ENCODE measurements at places on chromosomes 1 and 21.
A peak's percentile ranks its signal among the peaks of the same experiment; 100 is the strongest.

GRCh38 chr1:163186862-163187261, 15.9 kb downstream of the RGS5 start:
- no peak for DNase-seq

- DNase-seq = peak; percentile 46
Measured at GRCh38 chr1:153525088-153525728, 10.6 kb downstream of the S100A6 start.

GRCh38 chr21:29639366-29640079, 300.3 kb downstream of the GRIK1 start:
- no peak for DNase-seq

DNA sequence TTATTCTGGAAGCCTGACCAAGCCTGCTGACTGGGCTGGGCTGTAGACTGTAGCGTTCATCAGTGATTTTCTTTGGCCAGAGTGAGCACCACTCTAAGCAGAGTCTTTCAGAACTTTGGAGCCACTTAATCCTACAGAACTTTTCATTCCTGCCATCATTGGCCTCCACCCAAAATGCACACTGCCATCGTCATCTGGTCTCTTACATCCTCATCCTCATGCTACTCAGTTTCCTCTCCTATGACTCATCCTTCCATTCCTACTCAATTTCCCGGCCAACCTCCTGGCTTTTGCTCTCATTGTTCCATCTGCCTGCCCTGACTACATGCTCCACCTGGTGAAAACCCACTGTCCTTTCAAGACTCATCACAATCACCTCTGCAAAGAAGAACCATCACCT, 233.8 kb upstream of the USP25 start:
- DNase-seq = peak; percentile 63

- no peak for DNase-seq
Measured at GRCh38 chr21:45893740-45894449, 87.7 kb upstream of the COL6A1 start.

DNA sequence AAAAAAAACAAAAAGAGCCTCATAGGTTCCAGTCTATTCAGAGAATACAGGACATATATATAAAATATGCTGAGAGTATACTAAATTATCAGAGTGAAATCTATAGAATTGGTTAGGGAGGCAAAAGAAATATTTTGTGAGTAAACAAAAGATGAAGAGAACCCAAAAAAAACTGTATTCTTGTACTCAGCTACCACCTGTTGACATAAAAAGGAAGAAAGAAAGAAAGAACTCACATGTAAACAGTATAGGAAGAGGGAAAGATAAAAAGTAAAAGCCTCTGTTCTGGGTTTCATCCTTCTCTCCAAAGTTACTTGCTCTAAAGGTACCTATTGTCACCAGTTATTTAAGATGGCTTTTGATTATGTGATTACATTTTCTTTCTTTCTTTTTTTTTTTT, 9.9 kb upstream of the BNIPL start:
- DNase-seq = no peak

- no peak for DNase-seq
Measured at GRCh38 chr1:66352792-66353191, 181.2 kb upstream of the SGIP1 start.

- no peak for DNase-seq
Measured at GRCh38 chr1:53116307-53116810, 26.1 kb downstream of the SLC1A7 start.

DNA sequence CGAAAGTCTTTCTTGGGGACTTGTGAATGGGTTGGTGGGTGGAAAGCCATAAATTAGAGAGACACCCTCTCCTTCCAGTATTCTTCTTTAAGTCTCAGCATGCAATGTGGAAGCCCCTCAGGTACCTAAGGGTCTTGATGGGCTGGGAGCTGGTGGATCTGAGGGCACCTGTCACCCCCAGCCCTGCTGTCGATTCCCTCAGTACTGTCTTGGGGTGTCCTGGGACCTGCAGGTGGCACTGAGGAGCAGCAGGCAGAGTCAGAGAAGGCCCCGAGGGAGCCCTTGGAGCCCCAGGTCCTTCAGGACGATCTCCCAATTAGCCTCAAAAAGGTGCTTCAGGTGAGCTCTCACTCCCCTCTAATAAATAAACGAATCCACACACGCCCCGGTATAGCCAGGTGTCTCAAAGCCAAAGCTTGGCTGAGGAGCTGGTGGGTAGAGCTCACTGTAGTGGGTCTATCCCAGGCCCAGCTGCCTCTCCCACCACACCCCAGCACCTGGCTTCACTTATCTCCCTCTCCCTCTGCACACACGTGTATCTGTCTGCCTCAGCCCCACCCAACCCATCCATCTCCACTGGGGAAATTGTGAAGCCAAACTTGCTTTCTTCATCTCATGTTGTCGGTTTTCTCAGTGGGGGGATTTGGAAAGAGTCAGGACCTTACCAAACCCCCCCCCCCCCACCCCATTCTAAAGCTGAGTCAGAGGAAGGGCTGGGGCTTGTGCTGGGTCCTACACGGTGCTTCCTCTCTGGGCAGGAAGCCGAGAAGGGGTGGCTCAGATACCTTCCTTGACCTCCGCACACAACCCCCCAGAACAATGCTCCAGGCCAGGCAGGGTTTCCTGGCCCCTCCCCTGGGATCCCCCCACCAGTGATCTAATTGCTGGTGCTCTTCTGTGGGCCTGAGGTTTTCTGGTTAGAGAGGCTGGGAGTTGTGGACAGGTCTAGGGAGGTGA, 1.6 kb downstream of the ADAM15 start:
- DNase-seq = peak; percentile 41

- no peak for DNase-seq
Measured at GRCh38 chr1:227785805-227786671, 29.4 kb upstream of the PRSS38 start.

DNA sequence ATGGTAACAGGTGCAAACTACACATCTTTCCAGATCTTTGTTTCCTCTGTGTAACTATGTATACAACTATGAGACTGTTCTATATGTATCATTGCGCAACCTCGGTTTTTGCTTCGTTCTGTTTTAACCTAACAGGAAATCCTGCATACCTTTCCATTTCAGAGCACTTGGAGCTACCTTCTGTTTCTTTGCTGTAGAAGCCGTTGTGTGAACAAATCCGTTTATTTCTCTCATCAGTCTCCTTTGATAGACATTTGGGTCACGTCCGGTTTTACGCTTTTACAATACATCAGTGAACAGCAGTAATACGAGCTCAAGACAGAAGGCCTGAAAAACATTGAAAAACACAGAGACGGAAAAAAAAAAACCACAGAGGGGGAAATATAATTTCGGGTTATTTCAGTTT, 10.5 kb downstream of the ATP5IF1 start:
- peak; percentile 67 for DNase-seq

DNA sequence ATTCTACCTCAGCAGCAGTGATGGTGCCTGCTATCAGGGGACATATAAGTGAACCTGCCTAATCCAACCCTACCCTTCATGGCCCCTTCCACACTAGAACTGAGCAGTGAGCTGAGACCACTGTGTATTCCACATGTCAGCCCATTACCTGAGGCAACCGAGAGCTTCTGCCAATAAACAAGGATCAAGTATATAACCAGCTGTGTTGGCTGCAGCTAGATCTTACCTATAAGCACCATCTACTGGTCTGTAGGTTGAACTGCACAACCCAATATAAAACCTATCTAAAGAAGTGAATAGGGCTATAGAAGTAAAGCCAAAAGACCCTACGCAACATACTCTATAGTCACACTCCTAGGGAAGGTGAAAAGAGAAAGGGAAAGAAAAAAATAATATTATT, 376.9 kb downstream of the HHIPL2 start:
- DNase-seq = peak; percentile 51

GRCh38 chr1:77279929-77280328, 1.9 kb upstream of the AK5 start:
- DNase-seq = no peak

DNA sequence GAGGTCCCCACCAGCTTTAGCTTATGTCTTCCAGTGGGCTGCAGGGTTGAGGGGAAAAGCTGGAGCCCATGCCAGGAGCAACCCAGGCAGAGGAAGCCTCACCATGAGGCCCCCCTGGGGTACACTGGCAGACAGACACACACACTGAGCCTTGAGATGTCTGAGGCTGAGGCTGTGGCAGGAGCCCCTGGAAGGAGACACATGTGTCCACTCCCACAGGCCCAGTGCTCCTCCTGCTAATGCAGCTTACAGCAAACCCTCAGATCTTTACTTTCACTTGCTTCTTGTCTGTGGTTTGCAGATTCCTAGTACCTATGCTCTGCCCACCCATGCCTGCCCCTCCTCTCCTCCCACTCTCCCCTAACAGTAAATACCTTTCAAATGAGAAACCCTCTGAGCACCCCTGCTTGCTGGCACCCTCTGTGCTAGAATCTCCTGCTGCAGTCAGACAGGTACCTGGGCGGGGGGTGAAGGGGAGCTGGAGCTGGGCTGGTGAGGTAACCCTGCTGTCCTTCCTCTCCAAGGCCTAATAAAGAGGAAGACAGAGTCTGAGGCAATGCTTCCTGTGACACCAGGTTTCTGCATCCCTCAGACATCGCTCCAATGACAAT, 63.4 kb upstream of the NEK2 start:
- peak; percentile 60 for DNase-seq

- no peak for DNase-seq
Measured at GRCh38 chr1:198493329-198493728, 47.2 kb downstream of the ATP6V1G3 start.

DNA sequence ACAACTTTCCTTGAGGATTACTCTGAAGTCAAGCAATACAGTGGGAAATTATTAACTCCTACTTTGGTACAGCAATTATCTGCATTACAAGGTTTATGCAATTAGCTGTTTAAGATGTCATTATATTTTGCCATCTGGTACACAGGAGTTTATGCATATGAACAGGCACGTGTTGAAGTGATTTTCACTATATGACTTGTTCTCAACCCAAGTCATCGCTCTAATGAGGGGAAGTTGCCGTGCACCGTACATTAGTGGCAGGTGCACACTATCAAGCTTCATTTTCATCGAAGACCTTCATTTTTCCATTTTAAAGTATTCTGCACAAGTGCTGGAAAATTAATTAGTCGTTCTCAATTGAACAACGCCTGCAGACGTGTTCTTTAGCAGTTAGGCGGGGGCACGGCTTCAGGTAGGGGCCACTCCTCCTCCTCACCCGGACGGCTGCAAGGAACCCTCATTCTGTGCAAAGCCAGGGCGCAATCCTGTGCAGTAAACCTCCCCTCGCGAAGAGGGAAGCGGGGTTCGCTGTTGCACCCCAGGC, 39.8 kb upstream of the NFIA start:
- no peak for DNase-seq

- DNase-seq = no peak
Measured at GRCh38 chr1:245039196-245039595, 115.6 kb upstream of the KIF26B start.

DNA sequence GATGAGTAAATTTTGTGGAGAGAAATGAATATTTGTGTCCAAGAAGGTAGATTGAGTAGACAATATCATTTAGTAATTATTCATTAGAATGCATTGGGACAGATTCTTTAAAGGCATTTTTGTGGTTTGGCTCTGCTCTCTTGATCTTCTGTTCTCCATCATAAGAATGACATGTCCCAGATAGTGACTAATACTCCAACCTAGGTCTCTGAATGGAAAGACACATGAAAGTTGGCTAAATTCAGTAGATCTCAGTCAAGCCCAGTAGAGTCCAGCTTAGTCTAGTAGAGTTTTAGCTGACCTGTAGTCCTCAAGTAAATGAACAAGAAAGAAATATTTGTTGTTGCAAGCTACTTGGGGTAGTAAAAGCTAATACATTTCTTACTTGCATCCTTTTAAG, 61.8 kb upstream of the DNAH14 start:
- DNase-seq = peak; percentile 19

DNA sequence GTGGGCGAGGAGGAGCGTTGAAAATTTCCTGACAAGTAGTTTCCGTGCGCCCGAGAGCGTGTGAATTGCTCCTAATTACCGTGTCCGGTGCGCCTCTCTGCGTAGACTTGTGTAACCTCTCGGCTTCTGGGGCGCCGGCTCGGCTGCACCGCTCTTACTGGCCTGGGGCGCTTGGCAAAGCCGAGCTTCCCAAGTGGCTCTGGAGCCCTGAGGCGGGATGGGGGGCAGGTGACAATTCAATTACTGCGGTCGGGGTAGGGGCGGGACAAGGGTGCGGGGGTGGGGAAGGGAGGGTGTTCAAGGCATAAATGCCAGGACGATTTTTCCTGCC, 392 bp upstream of the DMRTA2 start:
- DNase-seq = peak; percentile 33

DNA sequence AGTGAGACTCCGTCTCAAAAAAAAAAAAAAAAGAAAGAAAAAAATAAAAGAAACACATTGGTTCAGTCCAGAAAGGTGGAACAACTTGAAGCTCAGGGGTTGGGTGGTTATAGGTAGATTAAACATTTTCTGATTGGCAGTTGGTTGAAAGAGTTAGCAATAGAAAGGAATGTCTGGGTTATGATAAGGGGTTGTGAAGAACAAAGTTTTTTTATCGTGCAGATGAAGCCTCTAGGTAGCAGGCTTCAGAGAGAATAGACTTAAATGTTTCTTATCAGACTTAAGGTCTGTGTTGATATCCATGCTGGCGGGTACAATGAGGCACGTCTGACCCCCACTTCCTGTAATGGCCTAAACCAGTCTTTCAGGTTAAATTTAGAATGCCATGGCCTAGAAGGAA, 45.0 kb upstream of the PDE9A start:
- no peak for DNase-seq

GRCh38 chr1:164664127-164664526, 105.1 kb downstream of the PBX1 start:
- no peak for DNase-seq

GRCh38 chr1:192977089-192977706, 82.0 kb downstream of the UCHL5 start:
- DNase-seq = no peak

DNA sequence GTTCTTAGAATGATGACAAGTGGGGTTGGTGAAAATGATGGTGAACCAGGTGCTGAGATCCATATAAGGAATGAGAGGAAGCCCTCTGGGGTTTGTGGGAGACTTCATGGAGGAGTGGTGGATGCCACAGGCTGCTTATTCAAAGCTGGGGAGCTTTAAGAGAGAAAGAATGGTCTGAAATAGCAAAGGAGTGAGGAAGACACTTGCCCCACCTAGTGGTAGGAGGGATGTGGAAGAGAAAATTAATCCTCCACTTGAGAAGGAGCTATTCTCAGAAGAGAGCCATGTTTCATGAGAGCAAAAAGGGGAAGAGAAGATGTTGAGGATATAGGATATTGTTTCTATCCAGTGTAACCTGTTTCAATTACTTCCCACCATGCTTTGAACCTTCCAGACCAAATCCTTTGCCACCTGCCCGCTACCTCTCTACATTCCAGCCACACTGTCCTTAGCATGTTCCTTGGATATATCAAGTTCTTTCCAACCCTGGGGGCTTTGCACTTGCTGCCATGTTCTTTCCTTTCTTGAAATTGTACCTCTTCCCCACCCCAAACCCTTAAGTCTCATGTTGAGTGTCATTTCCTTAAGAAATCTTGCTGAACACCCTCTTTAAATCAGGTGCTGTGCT, 19.6 kb upstream of the ZNF648 start:
- peak; percentile 32 for DNase-seq

DNA sequence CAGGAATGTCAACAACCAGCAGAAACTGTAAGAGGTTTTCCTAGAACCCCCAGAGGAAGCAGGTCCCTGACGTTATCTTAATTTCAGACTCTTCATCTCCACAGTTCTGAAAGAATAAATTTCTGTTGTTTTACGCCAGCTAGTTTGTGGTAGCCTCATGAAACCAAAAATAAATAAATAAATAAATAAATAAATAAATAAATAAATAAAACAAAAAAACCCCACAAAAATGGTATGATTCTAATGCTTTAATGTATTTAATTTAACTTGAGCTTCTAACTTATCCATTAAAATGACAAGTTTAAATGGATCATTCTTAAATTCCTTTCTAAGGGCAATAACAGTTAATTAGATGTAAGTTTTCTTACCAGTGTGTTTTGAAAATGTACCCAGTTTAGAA, 293.8 kb upstream of the ADAMTS5 start:
- no peak for DNase-seq

GRCh38 chr1:234884006-234884405, 244.6 kb downstream of the TOMM20 start:
- DNase-seq = no peak

Data from mammary epithelial cell (primary cell).